ENCODE measurements at places on chromosomes 2 and 18.

- peak; percentile 34 for DNase-seq
These were observed 215.2 kb upstream of the SIX2 start for GRCh38 chr2:45224321-45224992.

DNA sequence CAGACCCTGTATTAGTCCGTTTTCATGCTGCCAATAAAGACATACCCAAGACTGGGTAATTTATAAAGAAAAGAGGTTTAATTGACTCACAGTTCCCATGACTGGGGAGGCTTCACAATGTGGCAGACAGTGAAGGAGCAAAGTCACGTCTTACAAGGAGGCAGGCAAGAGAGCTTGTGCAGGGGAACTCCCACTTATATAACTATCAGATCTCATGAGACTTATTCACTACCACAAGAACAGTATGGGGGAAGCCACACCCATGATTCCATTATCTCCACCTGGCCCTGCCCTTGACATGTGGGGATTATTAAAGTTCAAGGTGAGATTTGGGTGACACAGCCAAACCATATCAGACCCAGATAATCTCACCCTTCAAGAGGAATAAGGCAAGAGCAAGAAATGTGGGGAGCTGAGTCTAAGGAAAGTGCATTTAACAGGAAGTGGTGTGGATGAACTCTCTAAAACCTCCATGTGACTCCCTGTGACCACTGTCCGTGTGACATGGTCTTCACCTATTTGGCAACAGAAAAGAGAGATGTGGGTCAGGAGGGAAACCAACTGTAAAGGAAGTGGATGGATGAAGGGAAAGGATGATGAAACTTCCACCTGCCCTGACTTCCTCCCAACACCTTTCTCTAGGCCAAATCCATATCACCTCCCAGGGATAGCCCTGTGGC is 110.6 kb downstream of the ATL2 start:
- peak; percentile 35 for DNase-seq

DNA sequence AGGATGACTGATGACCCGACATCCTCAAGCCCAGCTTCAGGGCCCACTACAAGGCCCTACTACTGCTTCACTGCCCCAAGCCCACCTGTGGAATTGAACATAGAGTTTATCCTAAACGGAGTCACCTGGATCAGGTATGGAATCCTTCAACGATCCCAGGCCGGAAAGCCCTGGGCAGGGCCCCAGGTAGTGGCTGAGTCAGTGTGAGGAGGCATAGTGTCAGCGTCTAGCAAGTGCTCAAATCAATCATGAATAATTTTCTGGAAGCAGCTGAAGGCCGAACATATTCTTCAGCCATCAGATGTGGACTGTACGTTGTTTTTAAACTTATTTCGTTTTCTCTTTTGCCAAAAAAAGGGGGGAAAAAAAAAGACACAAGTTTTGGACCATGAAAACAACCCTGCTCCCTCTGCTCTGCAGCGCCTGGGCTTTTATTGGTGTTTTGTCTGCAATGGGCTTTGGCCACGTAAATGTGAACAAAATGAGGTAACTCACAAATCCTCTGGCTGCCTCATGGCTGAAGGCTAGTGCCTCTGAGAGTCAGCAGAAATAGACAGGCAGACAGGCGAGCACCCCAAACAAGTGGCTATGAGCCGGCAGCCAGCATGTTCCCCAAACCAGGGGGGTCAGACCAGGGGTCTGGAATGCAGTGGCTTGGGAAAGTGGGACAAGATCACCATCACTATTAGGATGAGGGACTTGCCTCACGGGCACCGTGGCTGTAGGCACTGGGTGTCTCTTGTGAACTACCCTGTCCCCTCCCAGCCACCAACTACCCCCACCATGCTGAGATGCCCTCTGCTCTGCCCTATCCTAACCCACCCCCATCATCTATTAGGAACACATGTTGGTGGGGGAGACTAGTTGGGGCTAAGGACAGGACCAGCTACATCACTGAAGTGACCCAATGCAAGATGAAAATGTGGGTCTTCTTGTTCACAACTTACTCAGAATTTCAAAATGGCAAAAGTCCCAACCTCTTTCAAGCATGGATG is 51.4 kb downstream of the TTC32 start:
- no peak for DNase-seq

DNA sequence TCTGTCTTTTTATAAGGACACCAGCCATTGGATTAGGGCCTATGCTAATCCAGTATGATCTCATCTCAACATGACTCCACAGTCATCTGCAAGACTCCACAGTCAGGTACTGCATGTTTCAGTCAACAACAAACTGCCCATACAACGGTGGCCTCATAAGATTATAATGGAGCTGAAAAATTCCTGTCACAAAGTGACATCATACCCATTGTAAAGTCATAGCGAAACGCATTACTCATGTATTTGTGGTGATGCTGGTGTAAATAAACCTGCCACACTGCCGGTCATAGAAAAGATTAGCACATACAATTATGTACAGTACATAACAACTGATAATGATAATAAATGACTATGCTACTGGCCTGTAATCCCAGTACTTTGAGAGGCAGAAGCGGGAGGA is 102.2 kb downstream of the TEX51 start:
- no peak for DNase-seq

DNA sequence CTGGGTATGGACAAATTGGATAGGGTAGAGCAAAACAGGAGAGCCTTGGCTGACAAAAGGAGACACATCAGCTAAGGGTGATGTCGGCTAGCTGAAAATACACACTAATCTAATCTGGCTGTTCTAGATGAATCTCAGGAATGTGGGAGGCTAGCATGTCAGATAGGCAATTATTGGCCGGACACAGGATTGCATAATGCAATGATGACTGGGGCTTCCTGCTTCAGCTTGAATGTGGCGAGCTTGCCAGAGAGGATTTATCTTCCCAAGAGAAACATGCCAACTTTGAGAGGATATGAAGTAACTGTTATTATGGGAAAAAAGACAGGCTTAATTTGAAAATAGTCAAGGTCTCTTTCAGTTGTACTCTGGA is 102.4 kb downstream of the TRIB2 start:
- DNase-seq: peak; percentile 30

GRCh38 chr18:39375066-39375465 is 1809.5 kb upstream of the CELF4 start:
- DNase-seq: no peak

DNA sequence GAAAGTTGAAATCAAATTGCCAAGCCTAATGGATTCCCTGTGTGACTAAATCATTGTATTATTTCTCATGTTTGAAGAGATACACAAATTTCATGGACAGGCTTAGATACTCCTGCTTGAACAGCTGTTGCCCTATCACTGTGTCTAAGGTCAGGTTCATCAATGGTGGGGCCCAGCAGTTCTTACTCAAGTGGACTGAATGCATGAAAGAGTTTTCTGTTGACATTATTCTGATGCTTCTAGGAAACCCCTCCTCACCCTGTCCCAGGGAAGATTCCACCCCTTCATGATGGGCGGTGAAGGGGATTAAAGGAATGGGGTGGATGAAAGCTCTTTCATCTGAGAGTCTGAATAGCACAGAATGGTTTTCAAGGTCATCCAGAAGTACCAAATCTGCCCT is 148.8 kb downstream of the INO80D start:
- DNase-seq: no peak

- no peak for DNase-seq
These were observed 151.3 kb downstream of the CCDC85A start for GRCh38 chr2:56335101-56335500.

- no peak for DNase-seq
These were observed 184.6 kb upstream of the OSR1 start for GRCh38 chr2:19542796-19543662.

DNA sequence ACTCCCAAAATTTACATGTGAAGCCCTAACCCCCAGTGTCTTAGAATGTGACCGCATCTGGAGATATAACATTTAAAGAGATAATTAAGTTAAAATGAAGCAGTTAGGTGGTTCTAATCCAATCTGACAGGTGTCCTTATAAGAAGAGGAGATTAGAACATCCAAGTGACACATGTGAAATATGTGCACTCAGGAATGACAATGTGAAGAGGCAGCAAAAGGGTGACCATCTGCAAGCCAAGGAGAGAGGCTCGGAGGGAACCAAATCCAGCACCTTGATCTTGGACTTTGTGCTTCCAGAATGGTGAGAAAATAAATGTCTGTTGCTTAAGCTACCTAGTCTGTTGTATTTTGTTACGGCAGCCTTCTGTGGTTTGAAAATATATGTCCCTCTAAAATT is 165.4 kb downstream of the FIGN start:
- DNase-seq: no peak

GRCh38 chr2:60294901-60295635 is 258.4 kb downstream of the BCL11A start:
- DNase-seq: no peak

DNA sequence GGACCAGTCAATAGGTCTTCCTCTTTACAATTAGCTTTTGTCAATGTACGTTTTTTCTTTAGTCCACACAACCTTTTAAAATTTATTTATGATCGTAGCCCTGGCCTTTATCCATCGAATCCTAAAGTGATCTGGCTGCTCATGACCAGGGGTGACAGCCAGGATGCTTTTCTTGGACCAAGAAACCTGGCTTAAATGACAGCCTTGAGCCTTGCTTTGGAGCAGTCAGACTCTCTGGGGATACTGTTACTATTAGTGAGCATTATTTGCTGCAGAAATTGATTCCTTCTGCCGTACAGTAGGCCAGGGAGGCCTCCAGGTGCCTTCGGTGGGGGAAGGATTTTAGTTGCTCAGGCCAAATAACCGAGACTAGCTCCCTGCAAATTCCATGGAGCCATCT is 70.2 kb downstream of the AGAP1 start:
- no peak for DNase-seq

- no peak for DNase-seq
These were observed 43.6 kb downstream of the SANBR start for GRCh38 chr2:61109291-61109690.

DNA sequence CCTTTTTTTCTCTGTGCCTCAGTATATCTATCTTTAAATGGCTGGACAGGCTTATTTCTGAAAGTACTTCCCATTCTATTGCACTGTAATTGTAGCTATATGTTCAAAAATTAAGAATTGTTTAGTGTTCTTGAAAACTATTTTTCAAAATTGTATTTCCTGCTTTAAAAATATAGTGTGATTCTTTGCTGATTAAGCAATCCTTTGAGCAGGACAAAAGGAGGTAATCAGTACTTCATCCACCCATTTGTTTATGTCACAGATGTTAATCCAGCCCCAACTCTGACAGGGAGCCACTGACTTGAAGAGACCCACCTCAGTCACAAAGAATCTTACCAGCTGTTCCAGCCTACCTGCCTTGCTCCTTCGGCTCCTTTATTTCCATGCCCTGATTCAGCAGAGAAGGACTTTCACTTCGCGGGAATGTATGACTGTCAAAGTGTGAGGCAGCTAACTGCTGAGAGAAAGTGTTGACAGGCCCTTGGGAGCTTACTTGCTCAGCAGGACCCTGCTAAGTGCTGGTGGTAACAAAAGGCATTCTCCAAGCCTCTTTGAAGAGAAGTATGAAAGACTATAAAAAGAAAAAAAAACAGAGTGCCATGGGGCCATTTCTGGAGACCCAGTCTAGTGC is 393.3 kb upstream of the CYRIA start:
- no peak for DNase-seq

- DNase-seq: peak; percentile 53
These were observed 25.6 kb downstream of the RASGRP3 start for GRCh38 chr2:33502025-33502424.

DNA sequence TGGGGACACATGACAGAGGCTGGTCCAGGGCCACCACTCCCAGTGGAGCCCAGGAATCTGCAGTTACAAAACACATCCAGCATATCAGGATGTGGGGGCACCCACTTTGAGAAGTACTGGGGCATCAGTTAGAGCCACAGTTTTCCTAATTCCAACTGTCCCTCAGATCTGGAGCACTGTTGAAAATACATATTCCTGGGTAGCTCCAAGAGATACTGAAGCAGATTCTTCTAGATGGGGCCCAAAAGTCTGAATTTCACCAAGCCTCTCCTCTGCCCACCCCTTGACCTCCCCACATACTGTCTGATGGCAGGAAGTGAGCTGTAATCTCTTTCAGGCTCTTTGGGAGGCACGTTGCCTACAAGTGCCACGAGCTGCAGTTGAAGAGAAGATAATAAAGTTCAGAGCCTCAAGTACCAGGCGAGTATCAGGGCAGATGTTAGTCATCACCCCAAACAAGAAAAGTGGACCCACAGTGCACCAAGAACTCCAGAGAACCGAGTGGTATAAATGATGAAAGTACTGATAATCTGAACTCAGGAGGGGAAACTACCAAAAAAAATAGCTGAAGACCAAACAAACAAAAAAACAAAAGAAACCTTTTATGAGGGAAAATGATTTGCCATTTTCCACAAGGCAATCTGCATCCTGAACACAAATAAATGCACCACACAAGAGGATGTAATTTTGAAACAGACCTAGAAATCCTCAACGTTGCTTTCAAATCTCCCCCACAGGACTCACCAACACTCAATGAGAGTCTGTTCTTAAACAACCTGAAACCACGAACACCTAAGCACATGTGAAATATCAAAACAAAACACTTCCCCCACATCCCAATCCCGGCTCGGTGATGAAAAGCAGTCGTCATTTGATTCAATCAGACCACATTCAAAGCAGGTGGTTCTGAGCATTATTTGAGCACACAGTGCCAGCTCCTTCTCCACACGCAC is 98.7 kb downstream of the TCF4 start:
- DNase-seq: peak; percentile 62

DNA sequence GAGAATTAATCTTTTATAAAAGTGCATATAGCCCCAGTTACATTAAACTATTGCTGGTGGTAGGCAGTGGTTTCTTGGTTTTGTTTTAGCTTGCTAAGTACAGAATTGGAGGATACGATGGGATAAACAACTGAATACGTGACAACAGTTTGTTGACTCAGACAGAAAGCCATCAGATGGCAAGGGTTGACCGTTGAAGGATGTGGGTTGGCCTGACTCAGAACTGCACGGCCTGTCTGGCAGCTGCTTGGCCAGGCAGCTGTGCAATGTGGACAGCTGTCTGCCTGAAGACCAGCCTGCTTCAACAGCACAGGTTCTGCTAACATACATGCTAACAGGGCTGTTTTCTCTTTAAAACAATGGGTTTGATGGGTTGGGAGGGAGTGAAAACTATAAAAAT is 46.6 kb downstream of the PRKRA start:
- DNase-seq: peak; percentile 61

GRCh38 chr2:231068525-231069222 is 12.0 kb downstream of the PSMD1 start:
- DNase-seq: peak; percentile 77

- DNase-seq: no peak
These were observed 151.5 kb downstream of the ALK start for GRCh38 chr2:29769847-29770246.

DNA sequence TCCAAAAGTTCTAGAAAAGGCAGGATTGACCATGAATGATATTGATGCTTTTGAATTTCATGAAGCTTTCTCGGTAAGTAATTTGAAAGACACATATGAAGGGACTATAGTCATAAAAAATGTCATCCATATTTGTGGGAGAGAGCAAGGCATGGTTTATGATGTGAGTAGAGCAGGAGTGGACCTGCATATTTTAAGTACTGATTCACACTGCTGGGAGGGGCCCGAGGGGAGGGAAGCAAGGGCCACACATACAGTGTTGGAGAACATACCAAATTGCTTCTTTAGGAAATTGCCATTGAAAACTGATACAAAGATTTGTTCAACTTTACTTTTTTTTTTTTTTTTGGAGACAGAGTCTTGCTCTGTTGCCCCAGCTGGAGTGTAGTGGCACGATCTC is 39.4 kb downstream of the HADHB start:
- no peak for DNase-seq

Measured in hematopoietic multipotent progenitor cell treated with erythropoietin and hydrocortisone succinate and interleukin-3 and kit ligand, for 4 days (in vitro differentiated cells).